ENCODE measurements at places on chromosomes 3 and 15.

GRCh38 chr3:129775870-129776269 lies 117.6 kb downstream of the TMCC1 start:
- H3K27me3 ChIP-seq, result no peaks in the 10 kb centered on the region
- H3K4me3 ChIP-seq, result no peak overlapping the region
- no peak for DNase-seq
- no peaks in the 10 kb centered on the region for H3K4me1 ChIP-seq

GRCh38 chr15:35123743-35124142 lies 38.6 kb upstream of the NANOGP8 start:
- no peaks in the 10 kb centered on the region for H3K4me1 ChIP-seq
- no peaks in the 10 kb centered on the region for H3K27me3 ChIP-seq
- H3K4me3 ChIP-seq, result no peak overlapping the region
- H3K36me3 ChIP-seq, result no peaks in the 10 kb centered on the region

DNA sequence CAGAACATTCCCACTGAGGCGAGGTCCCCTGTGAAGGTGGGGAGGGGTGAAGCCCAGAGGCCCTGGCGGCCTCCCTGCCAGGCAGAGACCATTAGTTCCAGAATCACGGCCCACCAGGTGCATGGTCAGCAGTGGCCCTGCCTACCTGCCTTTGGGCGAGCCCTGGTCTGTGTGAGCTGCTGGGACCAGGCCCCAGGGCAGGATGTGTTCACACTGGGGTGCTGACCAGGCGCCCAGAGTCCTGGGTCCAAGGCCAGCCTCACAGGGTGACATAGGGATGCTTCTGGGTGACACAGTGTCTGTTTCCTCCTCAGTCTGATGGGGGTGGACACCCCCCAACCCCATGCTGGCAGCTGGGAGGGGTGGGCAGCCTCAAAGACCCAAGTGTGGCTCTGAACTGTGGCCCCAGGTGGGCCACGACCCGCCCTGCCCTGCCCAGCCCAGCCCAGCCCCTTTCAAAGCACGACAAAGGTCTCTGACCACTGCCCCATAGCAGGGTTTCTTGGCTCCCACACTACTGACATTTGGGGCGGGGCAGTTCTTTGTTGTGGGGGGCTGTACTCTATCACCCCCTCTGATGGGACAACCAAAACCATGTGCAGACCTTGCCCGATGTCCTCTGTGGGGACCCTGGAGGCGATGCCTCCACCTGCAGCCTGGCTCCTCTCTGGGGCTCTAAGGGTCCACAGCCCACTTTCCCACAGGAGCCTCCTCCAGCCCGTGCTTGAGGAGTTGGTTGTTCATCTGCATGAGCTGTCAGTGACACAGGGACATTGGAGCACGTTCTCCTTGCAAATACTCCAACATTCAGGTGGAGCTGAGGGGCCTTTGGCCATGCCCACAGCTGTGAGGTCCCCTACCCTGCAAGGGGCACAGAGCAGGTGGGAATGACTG lies 44.8 kb upstream of the SLC41A3 start:
- DNase-seq, result no peak

DNA sequence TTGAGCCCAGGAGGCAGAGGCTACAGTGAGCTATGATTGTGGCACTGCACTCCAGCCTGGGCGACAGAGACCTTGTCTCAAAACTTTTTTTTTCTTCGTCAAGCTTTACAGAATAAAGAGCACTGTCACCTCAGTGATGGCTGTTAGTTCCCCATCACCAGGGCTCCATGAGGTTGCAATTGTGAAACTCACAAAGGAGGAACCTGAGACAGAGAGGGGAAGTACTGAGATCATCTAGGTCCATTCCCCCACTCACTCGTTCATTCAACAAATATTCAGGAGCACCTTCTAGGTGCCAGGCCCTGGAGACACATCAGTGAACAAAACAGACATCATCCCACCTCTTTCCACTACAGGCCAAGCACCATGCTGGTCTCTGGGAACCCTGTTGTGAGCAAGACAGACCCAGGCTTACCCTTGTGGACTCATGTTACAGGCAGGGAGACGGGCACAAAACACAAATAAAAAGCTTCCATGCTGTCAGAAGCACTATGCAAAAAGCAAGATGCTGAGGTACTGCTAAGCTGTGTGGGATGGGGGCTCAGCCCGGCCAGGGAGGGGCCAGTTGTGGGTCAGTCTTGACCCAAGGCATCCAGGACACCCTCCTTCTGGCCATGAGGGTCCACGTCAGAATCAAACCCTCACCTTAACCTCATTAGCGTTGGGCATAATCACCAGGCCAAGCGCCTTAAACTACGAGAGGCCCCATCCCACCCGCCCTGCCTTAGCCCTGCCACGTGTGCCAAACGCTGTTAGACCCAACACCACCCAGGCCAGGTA lies 2.1 kb upstream of the RHO start:
- H3K27ac ChIP-seq, result peak overlapping the region; percentile 98
- peak; percentile 94 for DNase-seq
- peaks cover 58% of the 10 kb centered on the region for H3K4me1 ChIP-seq
- no peak overlapping the region for H3K4me3 ChIP-seq
- no peaks in the 10 kb centered on the region for H3K36me3 ChIP-seq

DNA sequence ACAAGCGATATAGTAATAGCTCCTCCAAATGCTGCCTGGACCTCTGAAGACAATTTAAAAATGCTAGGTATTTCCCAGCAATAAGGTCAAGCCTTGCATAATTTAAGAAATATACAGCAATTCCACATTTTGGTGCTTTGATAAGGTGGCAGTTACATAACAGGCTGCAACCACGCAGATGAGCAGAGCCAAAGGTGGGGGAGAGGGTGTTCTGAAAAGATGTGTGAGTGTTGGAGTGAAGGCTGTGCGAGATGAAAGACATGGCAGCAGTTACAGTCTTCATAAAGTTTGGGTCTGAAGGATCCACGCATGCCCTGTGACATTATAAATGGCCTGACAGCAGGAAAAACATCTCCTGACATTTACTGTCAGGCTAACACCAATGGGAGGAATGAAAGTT lies 26.1 kb downstream of the CTDSPL start:
- DNase-seq, result no peak
- no peaks in the 10 kb centered on the region for H3K36me3 ChIP-seq
- H3K27ac ChIP-seq, result no peak overlapping the region
- H3K4me3 ChIP-seq, result no peak overlapping the region

- H3K36me3 ChIP-seq, result no peaks in the 10 kb centered on the region
- H3K27ac ChIP-seq, result no peak overlapping the region
- no peaks in the 10 kb centered on the region for H3K27me3 ChIP-seq
- H3K4me3 ChIP-seq, result no peak overlapping the region
- no peak for DNase-seq
- no peaks in the 10 kb centered on the region for H3K4me1 ChIP-seq
Measured at GRCh38 chr3:9111417-9111816, 138.0 kb downstream of the SRGAP3 start.

DNA sequence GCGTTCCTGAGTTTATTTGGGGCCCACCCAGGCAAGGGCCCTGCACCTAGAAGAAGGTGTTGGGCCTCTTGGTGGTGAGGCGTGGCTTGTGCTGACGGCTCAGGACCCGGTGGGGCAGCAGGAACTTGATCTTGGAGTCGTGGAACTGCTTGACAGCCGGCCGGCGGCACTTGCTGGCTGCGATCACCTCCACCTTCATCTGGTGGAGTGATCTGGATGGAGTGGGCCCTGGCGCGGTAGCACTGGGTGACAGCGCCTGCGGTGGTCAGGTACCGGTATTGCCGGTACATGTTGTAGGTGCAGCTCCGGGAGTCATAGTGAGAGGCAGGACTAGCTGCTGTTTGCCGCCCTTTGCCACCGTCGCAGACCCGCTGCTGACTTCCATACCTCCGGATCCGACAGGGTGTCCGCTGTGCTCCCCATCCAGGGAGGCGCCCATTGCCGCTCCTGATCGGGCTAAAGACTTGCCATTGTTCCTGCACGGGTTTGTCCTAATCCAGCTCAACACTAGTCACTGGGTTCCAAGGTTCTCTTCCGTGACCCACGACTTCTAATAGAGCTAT lies 136.8 kb downstream of the ANO10 start:
- no peaks in the 10 kb centered on the region for H3K36me3 ChIP-seq
- no peaks in the 10 kb centered on the region for H3K27me3 ChIP-seq
- H3K4me1 ChIP-seq, result no peaks in the 10 kb centered on the region
- no peak overlapping the region for H3K27ac ChIP-seq
- no peak overlapping the region for H3K4me3 ChIP-seq

- no peaks in the 10 kb centered on the region for H3K36me3 ChIP-seq
- H3K27ac ChIP-seq, result no peak overlapping the region
- no peak overlapping the region for H3K4me3 ChIP-seq
- DNase-seq, result no peak
- no peaks in the 10 kb centered on the region for H3K27me3 ChIP-seq
Measured at GRCh38 chr3:70811880-70812279, 499.4 kb upstream of the MDFIC2 start.

DNA sequence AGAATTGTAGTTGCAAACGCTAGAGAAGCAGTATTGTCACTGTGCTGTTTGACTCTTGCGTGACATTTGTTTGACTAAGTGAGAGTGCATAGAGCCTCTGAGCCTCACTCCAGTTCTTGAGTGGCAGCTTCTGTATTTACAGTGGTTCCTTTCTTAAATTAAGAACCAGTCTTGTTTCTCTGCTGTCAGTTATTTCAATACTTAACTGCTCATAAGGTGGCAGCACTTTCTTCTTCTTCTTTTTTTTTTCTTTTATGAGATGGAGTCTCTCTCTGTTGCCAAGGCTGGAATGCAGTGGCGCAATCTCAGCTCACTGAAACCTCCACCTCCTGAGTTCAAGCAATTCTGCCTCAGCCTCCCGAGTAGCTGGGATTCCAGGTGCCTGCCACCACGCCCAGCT lies 372.1 kb downstream of the LPP start:
- H3K27me3 ChIP-seq, result no peaks in the 10 kb centered on the region
- peaks cover 6% of the 10 kb centered on the region for H3K4me1 ChIP-seq
- peak; percentile 45 for DNase-seq
- no peak overlapping the region for H3K27ac ChIP-seq

DNA sequence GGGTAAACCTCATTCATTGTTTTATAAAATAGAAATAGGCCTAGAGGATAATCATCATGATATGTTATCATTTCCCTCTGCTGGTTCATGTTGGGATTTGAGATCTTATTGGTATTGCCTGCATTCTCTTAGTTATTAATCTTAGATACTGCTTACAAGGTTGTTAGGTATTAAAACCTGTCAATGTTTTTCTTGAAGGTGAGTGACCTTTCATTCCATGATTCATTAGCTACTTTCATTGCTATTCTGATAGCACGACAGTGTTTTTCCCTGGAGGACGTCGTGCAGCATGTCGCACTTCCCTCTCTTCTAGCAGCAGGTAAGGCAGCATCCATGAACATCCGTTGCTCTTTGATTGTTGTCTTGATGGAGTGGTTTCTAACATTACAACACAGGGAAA lies 17.1 kb downstream of the P2RY12 start:
- no peaks in the 10 kb centered on the region for H3K36me3 ChIP-seq
- DNase-seq, result no peak
- peaks cover 18% of the 10 kb centered on the region for H3K4me1 ChIP-seq
- H3K4me3 ChIP-seq, result no peak overlapping the region

- H3K4me3 ChIP-seq, result no peak overlapping the region
- no peaks in the 10 kb centered on the region for H3K4me1 ChIP-seq
- no peaks in the 10 kb centered on the region for H3K27me3 ChIP-seq
- no peak overlapping the region for H3K27ac ChIP-seq
Measured at GRCh38 chr3:30742796-30743619, 136.6 kb downstream of the TGFBR2 start.

GRCh38 chr15:39820050-39820602 lies 37.5 kb upstream of the FSIP1 start:
- H3K4me3 ChIP-seq, result no peak overlapping the region
- H3K27ac ChIP-seq, result no peak overlapping the region
- no peaks in the 10 kb centered on the region for H3K36me3 ChIP-seq
- H3K27me3 ChIP-seq, result no peaks in the 10 kb centered on the region
- no peaks in the 10 kb centered on the region for H3K4me1 ChIP-seq
- DNase-seq, result no peak

- peaks cover 43% of the 10 kb centered on the region for H3K4me1 ChIP-seq
- DNase-seq, result peak; percentile 74
- no peak overlapping the region for H3K4me3 ChIP-seq
- H3K36me3 ChIP-seq, result no peaks in the 10 kb centered on the region
- no peaks in the 10 kb centered on the region for H3K27me3 ChIP-seq
Measured at GRCh38 chr3:183295211-183295610, 42.2 kb downstream of the B3GNT5 start.

- H3K27ac ChIP-seq, result no peak overlapping the region
- H3K4me1 ChIP-seq, result no peaks in the 10 kb centered on the region
- no peak overlapping the region for H3K4me3 ChIP-seq
- no peak for DNase-seq
Measured at GRCh38 chr3:36461597-36461996, 81.3 kb downstream of the STAC start.

- no peak overlapping the region for H3K4me3 ChIP-seq
- H3K27ac ChIP-seq, result no peak overlapping the region
- no peak for DNase-seq
- no peaks in the 10 kb centered on the region for H3K27me3 ChIP-seq
- H3K4me1 ChIP-seq, result no peaks in the 10 kb centered on the region
Measured at GRCh38 chr3:117252208-117252607, 542.6 kb downstream of the TUSC7 start.

DNA sequence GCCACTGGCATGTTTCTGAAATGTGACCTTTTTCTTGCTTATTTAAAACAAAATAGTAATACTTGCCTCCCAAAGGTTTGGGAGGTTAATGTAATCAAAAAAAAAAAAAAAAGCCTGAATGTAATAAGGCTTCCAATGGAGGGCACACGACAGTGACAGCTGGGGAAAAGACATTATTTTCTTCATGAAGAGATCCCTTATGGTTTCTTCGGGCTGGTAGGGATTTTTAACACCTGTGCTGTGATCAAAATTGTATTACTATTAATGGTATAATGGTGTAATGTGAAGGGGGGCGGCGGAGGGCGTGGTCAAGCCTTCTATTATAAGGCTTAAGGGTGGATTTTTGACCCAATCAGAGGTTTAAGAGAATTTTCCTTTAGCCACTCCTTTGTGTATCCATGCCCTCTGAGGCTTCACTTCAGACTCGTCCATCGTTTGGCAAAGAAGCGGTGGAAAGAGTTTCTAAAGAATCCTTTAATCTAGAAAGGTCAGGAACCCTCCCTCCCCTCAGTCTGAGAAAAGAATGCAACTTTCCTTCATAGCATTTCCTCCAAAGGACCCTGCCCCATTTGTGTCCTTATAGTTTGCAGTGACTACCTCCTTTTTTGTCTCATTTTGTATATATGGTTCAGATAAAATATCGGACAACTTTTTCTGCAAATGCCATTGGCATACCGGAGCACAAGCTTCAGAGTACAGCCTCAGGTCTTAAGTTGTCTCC lies 89.5 kb upstream of the CHD2 start:
- no peaks in the 10 kb centered on the region for H3K27me3 ChIP-seq
- no peaks in the 10 kb centered on the region for H3K36me3 ChIP-seq
- peaks cover 45% of the 10 kb centered on the region for H3K4me1 ChIP-seq
- peak overlapping the region; percentile 81 for H3K4me3 ChIP-seq
- DNase-seq, result no peak

- peak overlapping the region; percentile 65 for H3K27ac ChIP-seq
- peak overlapping the region; percentile 91 for H3K4me3 ChIP-seq
- H3K4me1 ChIP-seq, result peaks cover 56% of the 10 kb centered on the region
- H3K36me3 ChIP-seq, result no peaks in the 10 kb centered on the region
Measured at GRCh38 chr3:48241796-48242455, 1.0 kb downstream of the ZNF589 start.
